ENCODE measurements at places on chromosomes 5 and 9. TPM values are rescaled to one million over a fixed set of nuclear protein-coding genes. Genes with fewer than 3 reads are reported as not detected.

GRCh38 chr5:19605846-19606407 lies 382.1 kb downstream of the CDH18 start:
- H3K27ac ChIP-seq: no peak overlapping the region
- DNase-seq: no peak
- H3K27me3 ChIP-seq: no peaks in the 10 kb centered on the region
- H3K4me1 ChIP-seq: no peaks in the 10 kb centered on the region
- no peak overlapping the region for H3K4me3 ChIP-seq

DNA sequence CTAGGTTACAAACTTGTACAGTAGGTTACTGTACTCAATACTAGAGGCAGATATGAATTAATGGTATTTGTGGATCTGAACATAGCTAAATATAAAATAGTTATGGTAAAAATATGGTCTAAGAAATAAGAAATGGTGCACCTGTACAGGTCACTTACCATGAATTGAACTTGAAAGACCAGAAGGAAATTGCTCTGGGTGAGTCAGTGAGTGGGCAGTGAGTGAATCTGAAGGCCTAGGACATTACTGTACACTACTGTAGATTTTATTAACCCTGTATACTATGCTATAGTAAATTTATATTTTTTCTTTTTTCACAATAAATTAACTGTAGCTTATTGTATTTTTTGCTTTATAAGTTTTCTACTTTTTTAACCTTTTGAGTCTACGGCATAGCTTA lies 1020.4 kb downstream of the CDH18 start:
- H3K4me1 ChIP-seq: no peaks in the 10 kb centered on the region
- H3K36me3 ChIP-seq: no peaks in the 10 kb centered on the region
- H3K4me3 ChIP-seq: no peak overlapping the region
- no peaks in the 10 kb centered on the region for H3K27me3 ChIP-seq
- H3K27ac ChIP-seq: no peak overlapping the region
- no peak for DNase-seq

DNA sequence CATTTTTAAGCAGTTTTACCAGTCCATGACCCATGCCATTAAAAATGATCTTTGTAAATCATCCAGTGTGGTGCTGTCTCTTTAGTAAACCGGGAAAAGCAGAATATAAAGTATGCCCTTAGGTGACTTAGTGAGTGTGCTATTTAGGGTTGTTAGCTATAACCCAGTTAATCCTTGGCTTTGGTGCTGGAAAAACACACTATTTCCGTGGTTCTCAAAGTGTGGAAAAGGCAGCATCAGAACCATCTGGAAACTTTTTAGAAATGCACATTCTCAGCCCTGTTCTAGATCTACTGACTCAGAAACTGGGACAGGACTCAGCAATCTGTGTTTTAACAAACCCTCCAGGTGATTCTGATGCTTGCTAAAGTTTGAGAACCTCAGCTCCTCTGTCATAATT lies 123.6 kb upstream of the ZNF608 start:
- H3K4me1 ChIP-seq: no peaks in the 10 kb centered on the region
- no peak overlapping the region for H3K27ac ChIP-seq
- DNase-seq: no peak
- no peaks in the 10 kb centered on the region for H3K36me3 ChIP-seq
- no peak overlapping the region for H3K4me3 ChIP-seq

- no peaks in the 10 kb centered on the region for H3K36me3 ChIP-seq
- H3K4me1 ChIP-seq: peaks cover 5% of the 10 kb centered on the region
Observed at GRCh38 chr5:14115323-14115895, 27.7 kb upstream of the TRIO start.

DNA sequence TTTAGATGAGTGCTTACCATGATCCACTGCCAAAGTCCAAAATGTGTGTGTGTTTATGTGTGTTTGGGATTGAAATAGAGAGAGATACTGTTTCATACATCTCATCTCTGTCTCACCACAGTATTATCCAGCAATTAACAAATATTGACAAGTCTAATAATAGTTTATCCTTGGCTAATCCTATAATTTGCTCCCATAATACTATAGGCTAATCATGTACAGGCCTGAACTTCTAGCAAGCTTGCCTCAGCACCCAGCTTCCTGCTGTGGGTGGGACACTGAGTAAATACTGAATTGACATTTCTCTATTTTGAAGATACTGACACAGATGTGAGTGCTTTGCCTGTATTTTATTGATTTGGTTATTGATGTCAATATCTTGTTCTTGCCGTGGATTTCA lies 35.3 kb upstream of the KCNV2 start:
- DNase-seq: no peak
- H3K27me3 ChIP-seq: no peaks in the 10 kb centered on the region
- no peak overlapping the region for H3K27ac ChIP-seq
- H3K36me3 ChIP-seq: no peaks in the 10 kb centered on the region
- H3K4me1 ChIP-seq: no peaks in the 10 kb centered on the region

FOXI1 gene
- total RNA-seq: not detected

Measured in Peyer's patch (tissue), 4 donors.